WERI-Rb-1 (cell line): ENCODE measurements at places on chromosomes 5 and 9.

GRCh38 chr9:78189461-78189860, 46.4 kb upstream of the CEP78 start:
- DNase-seq, result no peak

DNA sequence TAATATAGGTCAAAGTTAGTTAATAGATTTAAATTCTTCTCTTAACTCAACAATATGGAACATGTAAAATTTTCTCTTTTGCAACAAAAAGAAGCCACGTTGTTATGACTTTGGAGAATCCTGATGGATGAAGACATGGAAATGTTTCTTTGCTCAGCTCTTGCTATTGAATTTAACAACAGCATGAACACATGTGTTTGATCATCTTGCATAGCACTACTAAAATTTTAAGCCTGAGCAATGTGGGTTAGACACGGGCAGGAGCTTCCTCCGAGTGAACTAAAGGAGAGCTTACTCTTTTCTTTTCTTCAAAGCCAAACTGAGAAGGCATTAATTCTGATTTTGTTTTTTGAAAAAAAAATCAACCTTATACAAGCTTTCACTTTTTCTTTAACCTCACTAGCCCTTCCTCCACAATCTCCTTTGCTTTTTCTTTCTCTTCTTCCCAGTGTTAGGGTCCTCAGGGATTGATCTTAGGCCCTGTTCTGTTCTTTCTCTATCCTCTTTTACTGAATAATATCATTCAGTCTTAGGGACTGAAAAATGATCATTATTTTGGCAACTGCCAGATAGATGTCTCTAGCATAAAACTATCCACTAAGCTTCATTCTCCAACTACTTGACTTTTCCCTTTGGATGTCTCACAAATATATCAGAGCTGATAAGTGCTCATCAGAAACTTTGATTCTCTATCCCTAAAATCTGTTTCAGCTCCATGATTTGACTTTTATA, 36.9 kb downstream of the ADAMTS19 start:
- no peak for DNase-seq

DNA sequence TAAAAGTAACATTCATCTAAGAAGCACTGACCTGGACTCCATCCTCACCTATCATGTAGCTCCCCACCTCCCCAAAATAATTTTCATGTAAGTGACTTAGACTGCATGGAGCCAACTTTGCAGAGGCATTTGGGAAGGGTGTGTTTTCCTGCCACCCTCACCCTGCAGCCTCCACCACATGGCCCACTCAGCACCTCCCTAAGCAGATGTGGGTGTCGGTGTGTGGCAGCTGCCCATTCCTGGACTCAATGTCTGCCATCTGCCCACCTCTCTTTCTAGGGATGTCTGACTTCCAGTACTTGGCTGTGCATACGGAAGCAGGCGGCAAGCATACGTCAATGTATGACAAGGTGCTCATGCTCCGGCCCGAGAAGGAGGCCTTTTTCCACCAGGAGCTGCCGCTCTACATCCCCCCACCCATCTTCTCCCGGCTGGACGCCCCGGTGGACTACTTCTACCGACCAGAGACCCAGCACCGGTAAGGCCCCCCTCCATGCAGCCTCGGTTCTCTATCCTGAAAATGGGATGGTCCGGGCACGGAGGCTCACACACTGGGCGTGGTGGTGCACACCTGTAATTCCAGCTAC, 12.7 kb downstream of the GTF3C5 start:
- no peak for DNase-seq

DNA sequence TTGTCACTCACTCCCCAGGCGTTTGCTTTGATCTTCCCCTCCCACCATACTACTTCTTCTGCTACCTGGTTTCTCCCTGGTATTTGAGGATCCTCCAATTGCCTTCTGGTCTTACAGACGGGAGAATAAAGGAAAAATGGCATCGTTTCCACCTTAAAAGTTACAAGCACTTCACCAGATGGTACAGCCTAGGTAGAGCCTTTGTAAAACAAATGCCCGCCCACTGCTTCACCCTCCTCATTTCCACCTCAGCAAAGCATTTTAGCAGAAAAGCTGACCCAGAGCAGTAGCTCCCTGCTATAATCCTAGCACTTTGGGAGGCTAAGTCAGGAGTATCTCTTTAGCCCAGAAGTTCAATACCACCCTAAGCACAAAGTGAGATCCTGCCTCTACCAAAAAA, 5.1 kb upstream of the ANXA2R start:
- DNase-seq, result no peak

GRCh38 chr5:135444360-135444759, 2.8 kb downstream of the DCANP1 start:
- peak; percentile 10 for DNase-seq

DNA sequence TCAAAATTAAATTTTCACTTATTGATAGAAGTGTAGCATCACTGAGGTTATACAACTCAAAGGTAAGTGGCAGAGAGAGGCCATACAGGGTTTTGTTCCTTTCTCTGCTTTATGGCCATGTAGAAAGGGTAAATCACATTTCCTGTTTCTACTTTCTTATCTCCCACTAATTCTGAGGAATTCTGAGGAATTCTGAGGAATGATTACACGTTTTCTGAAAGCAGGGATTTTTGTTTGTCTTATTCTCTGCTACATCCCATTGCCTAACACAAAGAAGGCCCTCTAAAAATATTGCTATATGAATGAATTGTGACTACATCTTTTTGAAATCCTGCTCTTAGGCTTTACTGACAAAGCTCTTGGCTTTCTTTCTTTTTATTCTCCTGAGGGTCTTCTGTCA, 516.9 kb upstream of the ZNF608 start:
- DNase-seq, result no peak
